ENCODE measurements at places on chromosomes 2 and 18.

GRCh38 chr2:229658004-229658403 is 56.4 kb downstream of the DNER start:
- no peak for DNase-seq

DNA sequence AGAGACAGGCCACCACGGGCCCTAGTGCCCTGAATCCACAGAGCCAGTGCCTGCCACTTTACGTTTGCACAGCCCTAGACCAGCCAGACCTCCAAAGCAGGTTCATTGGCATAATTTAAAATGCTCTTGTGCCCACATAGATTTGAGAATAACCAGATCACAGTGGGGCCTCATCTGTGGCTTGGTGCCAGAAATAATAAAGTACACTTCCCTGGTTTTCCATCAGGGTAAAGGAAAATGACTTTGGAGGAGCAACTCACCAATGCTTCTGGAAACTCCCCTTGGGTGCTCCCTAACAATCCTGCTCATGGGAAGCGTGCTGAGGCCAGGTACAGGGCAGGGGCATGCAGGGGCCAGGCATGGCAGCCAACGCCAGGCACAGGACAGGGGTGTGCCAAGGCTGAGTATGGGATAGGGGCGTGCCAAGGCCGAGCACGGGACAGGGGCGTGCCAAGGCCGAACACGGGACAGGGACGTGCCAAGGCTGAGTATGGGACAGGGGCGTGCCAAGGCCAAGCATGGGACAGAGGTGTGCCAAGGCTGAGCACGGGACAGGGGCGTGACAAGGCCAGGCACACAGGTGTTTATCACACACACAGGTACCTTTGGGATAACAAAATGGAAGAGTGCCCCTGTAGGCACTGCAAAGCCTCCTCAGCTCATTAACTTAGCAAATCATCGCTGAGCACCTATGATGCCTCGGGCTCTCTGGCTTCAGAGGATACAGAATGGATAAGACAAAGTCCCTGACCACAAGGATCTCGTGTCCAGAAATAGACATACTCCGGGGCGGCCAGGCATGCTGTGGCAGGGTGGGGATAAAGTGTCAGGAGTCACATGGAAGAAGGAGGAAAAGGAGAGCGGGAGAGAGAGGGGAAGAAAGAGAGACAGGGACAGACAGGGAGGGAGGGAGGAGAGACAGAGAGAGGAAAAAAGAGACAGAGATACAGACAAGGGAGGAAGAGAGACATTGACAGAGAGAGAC is 334.7 kb downstream of the EIPR1 start:
- no peak for DNase-seq

DNA sequence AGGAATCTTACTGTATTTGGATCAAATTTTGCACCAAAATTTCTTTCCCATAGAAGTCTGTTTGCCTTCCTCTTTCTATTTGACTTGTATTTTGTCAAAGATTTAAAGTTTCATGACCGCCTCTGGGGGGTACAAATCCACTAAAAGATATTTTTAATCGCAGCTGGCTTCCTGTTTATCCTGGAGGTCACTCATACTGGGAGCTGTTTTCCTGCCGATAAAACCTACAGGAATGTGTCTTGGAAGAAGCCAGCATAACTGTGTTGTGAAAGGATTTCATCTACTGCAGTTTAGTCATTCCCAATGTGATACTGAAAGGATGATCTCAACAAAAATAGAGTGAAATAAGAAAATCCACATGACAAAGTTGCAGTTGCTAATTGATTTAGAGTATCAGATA is 184.0 kb downstream of the RIT2 start:
- no peak for DNase-seq

GRCh38 chr2:7007488-7007845 is 90.3 kb downstream of the RNF144A start:
- no peak for DNase-seq

GRCh38 chr2:238132463-238133450 is 5.7 kb upstream of the KLHL30 start:
- DNase-seq = no peak

GRCh38 chr2:190781604-190782198 is 98.9 kb upstream of the GLS start:
- DNase-seq = no peak

DNA sequence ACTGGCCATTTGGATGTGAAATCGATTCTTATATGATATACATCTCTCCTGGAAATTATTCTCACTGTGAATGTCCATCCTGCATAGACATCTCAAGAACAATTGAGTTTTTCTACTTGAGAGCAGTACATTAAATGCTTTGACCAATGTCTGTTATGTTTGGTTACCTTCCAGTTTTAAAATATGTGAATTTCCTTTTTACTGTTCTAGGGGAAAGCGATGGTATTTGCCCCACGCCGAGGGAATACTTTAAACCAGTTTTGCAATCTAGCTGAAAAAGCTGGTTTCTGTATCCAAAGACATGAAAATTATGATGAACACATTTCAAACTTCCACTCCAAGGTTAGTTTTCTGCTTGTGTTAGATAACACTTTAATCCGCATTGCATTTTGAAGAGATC is 175.3 kb upstream of the SIX3 start:
- DNase-seq = no peak

DNA sequence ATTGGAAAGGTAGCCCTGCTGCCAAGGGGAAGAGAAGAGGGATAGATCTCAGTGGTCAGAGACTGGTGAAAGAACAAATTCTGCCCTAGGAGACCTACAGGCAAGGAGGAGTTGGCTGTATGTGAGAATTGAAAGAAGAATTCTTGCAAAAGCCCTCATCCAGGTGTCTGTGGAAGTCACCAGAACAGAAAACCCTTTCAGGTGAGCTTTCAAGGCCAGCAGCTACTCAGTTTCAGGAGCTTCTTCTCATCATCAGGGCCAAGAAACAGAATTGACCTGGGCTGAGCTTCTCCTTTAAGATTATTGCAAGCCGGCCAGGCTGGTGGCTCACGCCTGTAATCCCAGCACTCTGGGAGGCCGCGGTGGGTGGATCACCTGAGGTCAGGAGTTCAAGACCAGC is 110.2 kb downstream of the CDK15 start:
- no peak for DNase-seq

GRCh38 chr2:6831229-6831628 is 34.5 kb downstream of the CMPK2 start:
- no peak for DNase-seq

DNA sequence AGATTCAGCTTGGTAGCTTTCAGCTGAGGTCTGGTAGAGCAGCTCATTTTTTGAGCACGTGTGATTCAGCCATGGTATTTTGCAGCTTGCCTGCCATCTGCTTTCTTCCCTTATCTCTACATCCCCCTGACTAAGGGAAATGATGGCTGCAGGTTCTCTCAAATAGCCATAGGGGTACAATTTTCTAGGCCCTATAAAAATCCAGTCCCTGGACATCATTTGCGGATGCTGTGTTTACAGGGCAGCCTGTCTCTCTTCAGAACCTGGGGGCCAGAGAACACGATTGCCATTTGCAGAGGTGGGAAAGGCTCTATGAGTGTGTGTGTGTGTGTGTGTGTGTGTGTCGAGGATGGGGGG is 442.7 kb upstream of the MEIS1 start:
- no peak for DNase-seq

DNA sequence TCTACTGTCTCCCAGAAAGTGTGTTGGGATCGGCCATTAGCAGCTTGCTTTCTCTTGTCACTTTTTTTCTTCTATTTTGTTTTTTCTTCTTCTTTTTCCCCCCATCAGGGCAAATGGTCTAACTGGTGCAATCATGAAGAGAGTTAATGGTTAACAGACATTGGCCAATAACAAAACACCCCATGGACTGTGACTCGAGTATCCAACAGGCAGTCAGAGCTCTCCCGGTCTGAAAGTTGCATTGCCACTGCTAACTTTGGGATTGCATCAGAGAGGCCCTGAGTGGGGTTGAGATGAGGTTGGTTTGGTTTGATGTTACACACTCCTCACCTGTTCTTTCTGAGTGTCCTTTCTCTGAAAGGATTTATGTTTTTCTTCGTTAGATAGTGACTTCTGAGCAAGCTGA is 12.9 kb upstream of the SNORC start:
- no peak for DNase-seq

- DNase-seq = no peak
Measured at GRCh38 chr2:11757101-11757500, 10.7 kb downstream of the LPIN1 start.

DNA sequence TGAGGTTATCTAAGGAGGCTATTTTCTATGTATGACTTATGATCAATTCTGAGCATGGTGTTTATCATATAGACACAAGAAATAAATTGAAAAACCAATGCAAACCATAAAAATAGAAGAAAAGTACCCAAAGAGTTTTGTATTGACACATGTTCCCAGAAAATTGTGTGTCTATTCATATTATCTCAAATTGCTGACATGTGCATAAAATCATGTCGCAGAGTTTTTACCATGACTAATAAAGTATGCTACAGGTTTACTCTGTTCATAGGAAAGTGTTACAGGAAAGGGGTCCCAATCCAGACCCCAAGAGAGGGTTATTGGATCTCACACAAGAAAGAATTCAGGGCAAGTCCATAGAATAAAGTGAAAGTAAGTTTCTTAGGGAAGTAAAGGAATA is 290.7 kb upstream of the NRXN1 start:
- no peak for DNase-seq

DNA sequence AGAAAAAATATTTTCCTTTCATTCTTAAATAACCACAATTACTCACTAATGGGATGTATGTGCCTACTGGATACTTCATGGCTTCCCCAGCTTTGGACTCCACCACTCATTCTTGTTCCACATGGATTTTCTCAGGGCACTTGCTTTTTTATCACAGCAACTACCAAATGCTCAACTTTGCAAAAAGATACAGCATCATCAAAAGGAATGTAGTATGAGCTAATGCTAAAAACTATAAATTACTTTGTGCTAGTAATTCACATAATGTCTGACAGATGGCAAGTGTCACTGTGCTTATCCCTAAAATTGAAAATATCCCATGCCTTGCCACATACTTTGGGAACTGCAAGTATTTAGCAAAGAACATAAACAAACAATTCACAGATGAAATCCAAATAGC is 130.4 kb upstream of the ZFP36L2 start:
- no peak for DNase-seq

DNA sequence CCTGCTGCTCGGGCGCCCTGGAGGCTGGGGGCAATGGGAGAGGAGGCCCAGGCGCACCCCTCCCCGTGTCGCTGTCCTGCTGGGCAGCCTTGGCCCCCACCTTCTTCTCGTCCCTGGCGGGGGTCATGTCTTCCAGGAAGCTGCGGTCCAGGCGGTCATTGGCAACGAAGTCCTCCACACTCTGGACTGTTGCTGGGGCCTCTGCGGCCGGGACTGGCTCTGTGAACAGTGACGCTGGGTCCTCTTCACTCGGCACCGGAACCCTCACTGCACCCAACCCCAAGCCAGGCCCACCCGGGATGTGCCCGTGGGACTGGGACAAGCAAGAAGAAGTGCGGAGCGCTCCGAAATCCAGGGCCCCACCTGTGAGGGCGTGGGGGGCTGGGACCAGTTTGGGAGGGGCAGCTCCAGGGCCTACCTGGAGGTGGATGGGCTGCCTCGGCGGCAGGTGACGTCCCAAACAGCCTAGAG is 308.0 kb downstream of the CCDC74A start:
- DNase-seq = no peak

GRCh38 chr18:23560186-23560585 is 26.1 kb downstream of the NPC1 start:
- DNase-seq = no peak

- DNase-seq = no peak
Measured at GRCh38 chr2:159140070-159140769, 146.3 kb downstream of the WDSUB1 start.

DNA sequence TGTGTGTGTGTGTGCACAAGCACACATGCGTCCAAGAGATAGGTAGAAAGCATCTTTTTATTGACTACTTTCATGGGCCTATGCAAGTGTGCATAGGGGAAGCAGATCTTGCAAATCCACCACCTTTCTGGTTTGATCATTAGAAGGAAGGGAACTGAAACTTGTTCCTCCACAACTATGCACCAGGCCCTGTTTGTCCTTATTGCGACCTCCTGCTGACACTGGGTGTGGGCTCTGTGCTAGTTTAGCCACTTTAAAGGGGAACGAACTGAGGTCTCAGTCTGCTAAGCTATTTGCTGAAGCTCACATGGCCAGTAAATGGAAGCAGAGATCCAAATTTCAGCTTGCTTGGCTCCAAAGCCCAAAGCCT is 32.1 kb upstream of the INSIG2 start:
- no peak for DNase-seq

- DNase-seq = no peak
Measured at GRCh38 chr2:171814883-171815282, 79.2 kb downstream of the SLC25A12 start.

GRCh38 chr18:22563164-22563583 is 145.5 kb upstream of the CTAGE1 start:
- no peak for DNase-seq

- DNase-seq = no peak
Measured at GRCh38 chr2:158969162-158969714, 798 bp downstream of the TANC1 start.

DNA sequence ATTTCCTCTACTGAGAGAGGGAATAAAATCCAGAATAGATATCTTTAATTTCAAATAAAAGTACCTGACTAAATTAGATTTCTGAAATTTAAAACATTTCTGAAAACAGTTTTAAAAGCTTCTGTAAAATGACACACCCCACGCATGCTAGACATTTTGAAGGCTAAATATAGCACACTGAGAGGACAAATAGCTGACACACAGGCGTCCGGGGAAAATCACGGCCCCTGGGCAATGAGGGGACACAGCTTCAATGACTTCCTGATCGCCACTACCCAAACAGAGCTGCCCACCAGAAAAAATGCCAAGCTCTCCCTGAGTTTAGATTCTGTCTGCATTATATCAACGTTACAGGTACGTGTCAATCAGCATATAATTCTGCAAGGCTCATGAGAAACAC is 10.9 kb downstream of the TBC1D8 start:
- DNase-seq = no peak

DNA sequence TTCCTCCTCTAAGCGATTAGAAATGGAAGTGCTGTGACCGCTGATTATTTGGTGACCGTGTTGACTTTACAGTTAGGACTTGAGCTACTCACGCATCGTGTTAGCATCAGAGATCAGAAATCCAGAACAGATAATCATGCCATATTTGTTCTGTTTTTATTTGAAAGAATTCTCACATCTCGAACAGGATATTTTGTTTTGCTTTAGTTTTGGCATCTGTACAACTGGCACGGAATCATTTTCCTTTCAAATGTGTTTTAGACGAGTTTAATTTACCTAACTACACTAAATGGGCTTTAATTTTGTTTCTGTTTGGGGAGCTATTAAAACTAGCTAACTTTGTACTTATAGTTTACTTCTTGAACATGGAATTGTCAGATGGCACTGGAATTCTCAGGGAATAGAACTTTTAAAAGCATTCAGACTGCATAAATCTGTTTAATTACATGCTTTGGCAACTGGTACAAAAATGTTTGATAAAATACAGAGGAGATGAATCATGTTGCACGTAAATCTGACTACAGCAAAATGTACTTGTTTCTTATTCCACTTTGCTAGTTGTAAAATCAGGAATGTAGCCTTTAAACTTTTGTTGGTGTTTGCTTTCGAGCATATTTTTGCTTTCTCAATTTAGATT is 1.4 kb downstream of the ITPRID2 start:
- no peak for DNase-seq
